Cortex of kidney (tissue), 1 donor: ENCODE measurements at places on chromosomes 16 and 17.

DNA sequence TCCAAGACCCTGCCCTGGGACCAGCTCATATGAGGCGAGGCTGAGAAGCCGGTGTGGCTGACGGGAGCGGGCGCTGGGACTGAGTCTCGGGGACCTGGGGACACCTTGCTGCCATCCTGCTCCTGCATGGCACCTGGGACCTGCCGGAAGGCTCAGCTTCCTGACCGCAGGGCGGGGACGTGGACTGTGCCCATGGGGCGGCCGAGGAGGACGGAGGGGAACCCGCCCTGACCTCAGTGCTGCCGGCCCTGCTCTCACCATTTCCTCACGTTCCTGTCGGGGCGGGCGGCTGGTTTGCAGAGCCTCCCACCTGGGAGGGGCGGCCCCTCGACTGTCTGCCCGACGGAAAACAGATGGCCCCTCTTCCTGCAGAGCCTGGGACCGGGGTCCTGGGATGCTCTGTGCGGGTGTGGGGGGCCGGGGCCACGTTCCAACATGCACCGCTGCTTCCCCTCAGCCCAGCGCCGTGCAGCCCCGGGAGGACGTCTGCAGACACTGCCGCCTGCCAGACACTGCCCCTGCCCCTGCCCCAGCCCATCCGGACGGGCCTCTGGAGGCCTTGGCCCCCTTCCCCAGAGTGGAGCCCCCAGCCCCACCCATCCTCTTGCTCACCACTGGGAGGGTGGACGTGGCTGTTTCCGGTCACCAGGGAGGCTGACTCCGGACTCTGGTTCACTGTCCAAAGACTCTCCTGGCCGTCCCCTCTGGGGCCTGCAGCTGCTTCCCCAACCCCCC is 43.9 kb upstream of the SSTR5 start:
- no peak for DNase-seq

- no peak for DNase-seq
These were observed 17.0 kb downstream of the CHD9 start for GRCh38 chr16:53071748-53072301.

DNA sequence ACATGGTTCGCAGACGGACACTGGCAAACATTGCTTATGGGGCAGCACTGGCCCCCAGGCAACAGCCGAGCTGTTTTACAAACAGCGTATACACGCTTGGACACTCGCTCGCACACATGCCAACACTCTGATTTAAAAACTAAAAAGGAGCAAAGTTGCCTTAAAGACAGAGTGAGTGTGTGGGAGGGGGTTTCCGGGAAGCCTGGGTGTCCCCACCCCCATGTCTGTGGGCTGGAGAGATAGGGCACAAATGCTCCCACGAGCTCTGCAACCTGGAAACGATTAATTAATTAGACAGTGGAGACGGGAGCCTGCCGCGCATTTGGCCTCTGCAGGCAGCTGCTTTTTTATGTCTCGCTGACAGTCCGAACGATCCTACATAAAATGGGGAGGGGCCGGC is 107.9 kb upstream of the ZNF469 start:
- no peak for DNase-seq

DNA sequence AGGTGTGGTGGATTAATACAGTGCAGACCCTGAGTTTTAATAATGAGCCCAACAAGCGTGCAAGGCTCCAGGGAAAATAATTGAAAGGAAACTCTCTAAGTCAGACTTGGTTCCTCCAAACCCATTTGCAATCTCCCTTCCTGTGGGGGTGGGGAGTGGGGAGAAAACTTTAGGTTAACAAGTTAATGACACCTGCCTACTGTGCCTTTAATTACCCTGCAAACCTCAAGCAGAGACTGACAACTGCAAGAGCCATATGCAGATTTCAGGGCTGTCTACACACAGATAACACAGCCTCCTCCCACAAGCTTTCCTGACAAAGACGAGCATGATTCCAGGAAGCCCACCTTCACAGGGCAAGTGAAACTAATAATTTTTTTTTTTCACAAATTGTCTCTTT is 359.3 kb downstream of the HS3ST4 start:
- DNase-seq = no peak

DNA sequence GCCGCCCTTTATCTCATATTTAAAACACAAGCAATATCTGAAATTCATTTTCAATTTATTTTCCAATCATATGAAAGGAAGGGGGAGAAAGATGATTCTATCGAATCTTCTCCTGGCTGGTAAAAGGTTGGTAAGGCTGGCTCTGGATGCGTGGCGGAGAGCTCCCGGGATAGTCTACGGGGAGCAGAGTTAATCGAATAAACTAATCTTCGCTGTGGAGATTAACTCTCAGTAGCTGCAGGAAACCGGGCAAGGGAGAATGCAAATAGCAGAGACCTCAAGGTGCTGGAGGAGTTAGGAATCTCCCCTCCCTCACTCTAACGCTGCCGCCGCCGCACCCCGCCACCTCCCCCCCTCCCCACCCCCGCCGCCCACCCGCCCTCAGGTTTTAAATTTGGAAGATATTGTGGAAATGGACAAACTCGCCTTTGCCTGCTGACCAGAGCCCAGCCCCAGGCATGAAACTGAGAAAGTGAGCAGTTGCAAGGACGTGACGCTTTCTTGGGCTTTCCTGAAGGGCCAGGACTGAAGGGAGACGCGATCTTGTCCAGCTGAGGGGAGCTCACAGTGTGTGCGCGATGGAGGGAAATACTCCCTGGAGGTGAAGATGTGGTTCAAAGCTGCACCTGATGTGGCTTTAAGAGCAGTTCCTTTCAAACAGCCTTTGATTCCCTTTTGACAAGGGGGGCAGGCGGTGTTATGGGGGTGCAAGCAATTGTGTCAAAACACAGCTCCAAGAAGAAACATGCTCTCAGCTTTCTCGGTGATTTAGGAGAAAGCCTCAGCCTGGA is 308.2 kb upstream of the IRX3 start:
- no peak for DNase-seq

- no peak for DNase-seq
These were observed 278.7 kb downstream of the FOXL1 start for GRCh38 chr16:86856946-86857586.
